ENCODE measurements at places on chromosomes 7 and 10.

GRCh38 chr7:14332155-14332554 is 342.7 kb upstream of the ETV1 start:
- no peak for DNase-seq

DNA sequence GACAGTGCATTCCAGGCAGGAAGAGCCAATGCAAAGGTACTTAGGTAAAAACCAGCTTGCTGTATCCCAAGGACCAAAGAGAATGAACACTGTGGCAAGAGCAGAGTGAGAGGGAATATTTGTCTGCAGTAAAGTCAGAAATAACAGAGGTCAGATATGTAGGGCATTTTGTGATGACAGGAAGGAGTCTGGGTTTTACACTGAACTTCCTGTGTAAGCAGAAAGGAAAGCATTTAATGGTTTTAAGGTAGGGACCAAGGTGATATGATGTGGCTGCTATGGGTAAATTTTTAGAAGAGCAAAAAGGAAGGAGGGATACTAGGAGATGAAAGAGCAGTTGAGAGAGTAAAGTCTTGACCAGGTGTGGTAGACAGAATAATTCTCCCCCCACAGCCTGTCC is 10.1 kb downstream of the ABCB1 start:
- DNase-seq, result no peak

DNA sequence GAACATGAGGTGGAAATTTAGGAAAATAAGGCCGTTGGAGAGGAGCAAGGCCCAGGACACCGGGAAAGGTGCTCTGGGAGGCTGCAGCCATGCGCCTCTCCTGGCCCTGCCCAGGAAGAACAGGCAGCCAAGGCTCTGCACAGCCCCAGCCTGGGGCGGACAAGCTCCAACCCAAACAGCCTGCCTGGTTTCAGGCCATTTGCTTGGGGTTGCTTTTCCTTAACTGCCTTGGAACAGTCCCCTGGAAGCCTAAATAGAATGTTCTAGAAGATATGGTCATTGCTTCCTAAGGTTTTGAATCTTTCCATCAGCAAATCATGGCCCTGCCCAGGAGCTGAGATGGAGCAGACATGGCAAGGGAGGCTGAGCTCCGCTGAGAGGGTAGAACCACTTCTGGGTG is 11.0 kb downstream of the VSTM4 start:
- no peak for DNase-seq

DNA sequence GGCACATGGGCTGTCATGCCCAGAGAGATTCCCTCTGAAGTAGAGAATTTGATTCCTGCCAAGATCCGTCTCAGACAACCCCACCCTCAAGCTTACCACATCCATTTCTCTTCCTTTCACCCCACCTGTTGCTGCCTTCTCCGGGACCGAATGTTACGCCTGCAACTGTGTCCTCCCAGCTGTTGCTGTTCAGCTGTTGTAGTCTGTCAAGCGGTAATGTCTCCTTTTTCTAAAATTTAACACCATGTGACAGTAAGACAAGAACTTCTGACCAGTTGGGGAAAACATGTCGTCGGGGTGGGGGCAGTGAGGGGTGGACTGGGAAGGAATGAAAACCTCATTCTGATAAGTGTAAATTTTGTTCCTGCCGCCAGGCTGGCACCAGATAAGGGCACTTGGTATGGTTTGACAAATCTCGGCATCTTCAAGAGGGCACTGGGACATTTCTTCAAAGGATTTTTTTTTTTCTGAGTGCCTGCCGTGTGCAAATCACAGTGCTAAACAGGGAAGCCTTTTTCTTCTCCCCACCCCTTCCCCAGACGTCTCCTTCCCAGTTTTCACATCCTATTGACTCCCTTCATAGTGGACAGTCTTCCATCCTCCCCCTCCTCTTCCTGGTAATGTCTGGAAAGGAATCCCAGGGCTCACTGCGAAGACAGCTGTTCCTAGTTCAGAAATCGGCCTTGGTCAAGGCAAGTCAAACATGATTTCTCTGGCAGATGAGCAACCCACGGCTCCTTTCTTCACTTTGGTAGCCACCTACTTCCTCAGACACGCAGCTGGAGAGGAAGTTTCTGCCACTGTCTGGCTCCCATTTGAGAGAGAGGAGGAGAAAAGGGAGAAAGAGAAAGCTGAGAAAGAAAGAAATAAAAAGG is 5.0 kb upstream of the CELF2 start:
- DNase-seq, result no peak

GRCh38 chr7:44080686-44081265 is 1.6 kb downstream of the POLM start:
- DNase-seq, result no peak

DNA sequence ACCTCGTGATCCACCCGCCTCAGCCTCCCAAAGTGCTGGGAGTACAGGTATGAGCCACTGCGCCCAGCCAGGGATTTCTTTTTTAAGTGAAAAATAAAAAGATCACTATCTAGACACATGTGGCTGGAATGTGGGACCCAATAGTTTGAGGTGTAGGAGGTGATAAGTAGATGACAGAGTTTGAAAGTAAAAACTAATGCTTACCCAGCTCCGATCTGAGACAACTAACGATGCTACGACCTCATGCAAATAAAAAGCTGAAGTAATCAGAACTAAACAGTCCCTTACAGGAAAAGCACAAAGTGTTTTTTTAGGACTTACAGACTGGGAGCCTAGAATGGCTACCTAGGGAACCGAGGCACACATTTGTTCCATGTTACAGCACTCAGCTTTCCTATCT is 23.0 kb downstream of the PCGF6 start:
- DNase-seq, result no peak

DNA sequence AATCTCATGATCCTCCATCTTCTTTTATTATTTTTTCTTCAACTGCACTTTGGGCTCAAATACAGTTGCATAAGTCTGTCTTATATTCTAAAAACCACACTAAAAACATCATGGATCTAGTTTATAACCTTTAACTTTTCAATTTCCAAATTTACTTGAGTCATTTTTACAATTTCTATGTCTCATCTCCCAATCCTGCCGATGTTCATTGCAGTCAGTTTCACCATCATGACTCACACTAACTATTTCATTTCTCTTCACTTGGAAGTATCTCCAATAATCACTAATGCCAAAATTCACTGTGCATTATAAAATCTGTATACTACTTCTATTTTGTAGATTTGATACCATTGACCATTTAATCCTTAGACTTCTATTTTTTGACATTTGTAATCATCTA is 806.9 kb upstream of the SORCS1 start:
- no peak for DNase-seq

DNA sequence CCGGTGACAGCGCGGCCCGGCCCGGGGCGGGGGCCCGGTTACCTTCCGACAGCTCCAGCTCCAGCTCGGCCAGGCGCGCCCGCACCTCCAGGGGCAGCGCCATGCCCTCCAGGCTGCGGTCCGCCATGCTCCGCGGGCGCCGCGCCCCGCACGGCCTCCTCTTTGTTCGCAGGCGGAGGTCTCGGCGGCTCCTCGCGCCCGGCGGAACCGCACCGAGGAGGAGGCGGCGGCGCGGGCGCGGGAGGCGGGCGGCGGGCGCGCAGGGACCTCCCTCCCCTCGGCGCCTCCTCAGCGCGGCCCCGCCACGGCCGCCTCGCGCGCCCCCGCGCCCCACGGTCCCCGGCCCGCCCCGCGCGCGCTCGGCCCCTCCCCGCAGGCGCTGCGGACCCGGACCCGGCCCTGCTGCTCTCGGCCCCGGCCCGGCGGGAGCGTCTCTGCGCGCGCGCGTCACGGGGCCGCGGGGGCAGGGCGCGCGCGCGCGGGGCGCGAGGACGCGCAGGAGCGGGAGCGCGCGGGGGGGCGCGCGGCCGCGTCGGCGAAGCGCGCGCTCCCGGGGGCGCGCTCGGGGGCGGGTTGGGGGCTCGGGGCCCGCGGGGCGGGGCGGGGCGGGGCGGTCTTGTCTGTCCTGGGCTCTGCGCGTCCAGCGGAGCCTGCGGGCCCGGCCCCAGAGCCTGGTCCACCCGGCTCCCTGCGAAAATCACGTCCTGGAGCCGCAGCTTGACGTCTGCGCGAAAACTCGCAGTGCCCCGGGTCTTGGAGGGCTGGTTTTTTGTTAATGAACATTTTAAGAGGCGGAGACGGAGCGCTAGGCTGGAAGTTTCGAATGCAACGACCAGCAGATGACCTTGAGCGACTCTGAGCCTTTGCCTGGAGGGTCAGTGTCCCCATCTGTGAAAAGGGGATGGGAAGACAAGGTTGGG is at the start of gene DIP2C:
TSS of gene DIP2C (minus strand) at position 217 of the 920 bp plus-strand sequence. CDS start at position 127, 90 bp downstream.
- no peak for DNase-seq

DNA sequence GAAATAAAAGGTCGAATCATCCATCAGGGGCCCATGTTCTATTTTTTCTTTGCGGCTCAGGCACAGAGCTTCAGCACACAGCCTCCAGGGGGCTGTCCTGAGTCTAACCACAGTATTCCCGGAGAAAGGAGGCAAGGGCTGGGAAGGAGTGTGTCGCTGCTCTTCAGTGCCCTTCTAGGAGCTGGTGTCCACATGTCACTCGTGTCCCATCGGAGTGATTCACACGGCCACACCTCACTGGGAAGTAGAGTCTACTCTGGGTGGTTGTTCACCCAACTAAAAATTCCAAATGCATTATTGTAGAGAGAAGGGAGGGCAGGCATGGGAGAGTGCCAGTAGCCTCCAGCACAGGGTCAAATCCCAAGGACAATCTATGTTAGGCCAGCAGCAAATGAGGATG is 114.8 kb upstream of the LANCL2 start:
- DNase-seq, result no peak

- DNase-seq, result no peak
Observed at GRCh38 chr10:119306986-119307392, 99.6 kb downstream of the GRK5 start.

DNA sequence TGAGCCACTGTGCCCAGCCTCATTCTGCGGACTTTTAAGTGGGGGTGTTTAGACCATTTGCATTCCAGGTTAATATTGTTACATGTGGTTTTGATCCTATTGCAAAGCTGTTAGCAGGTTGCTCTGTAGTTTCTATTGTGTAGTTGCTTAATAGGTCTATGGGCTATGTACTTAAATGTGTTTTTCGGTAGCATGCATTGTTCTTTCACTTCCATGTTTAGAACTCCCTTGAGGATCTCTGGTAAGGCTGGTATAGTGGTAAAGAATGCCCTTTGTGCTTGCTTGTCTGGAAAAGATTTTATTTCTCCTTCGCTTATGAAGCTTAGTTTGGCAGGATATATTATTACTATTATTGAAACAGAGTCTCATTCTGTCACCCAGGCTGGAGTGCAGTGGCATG is 13.4 kb upstream of the LRRD1 start:
- DNase-seq, result no peak

DNA sequence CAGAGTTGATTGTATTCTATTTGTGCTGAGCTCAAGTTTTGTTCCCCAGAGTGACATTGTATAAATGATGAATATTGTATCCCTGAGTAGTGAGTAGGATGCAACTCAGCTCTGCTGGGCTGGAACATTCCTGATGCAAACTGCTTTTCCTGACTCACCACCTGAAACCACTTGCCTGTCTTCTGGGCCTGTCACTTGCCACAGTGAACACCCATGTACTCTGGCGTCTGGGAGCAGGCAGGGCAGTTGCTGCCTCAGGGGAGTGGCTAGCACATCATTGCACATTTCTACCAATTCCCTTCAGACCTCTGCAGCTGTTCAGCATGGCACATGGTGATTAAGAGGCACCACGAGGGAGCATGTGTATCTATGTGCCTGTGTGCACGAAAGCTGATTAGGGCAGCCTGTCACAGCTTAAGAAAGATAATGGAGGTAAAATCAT is 157.3 kb downstream of the SND1 start:
- no peak for DNase-seq

- no peak for DNase-seq
Observed at GRCh38 chr7:126806614-126807013, 446.1 kb downstream of the GRM8 start.

GRCh38 chr7:29434380-29434768 is 129.3 kb upstream of the PRR15 start:
- DNase-seq, result no peak

DNA sequence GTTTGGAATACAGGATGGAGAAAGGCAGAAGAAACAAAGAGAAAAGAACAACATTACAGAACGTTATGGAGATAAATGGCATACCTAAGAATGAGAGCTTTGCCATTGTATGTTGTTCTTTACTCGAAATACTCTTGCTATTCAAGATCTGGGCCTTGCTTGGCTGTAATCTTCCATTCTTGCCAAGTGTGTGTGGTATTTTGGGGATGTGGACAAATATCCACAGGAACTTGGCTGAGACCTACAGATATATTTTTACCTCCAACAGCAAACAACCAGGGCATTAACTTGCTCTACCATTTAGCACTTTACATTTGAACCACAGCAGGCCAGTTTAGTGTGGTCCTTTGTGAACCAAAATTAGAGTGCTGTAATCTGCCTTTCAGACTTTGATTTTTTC is 76.3 kb downstream of the DKK1 start:
- DNase-seq, result no peak

DNA sequence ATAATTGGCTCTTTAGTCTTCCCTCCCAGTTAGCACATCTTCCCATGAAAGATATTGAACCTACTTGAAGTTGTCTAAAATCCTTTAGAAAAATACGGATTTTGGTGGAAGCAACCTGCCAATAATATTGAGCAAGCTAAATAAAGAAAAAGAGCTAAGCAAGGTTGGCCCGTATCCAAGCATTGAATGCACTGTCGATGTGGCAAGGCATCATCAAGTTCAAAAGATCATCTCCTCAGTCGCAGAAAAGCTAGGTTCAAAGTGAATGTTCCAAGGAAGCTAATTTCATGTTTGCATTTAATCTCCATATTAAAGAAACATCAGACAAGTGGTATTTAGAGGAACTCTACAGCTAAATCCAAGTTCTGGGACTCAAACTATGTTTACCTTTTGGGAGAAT is 206.0 kb downstream of the MTERF1 start:
- no peak for DNase-seq

DNA sequence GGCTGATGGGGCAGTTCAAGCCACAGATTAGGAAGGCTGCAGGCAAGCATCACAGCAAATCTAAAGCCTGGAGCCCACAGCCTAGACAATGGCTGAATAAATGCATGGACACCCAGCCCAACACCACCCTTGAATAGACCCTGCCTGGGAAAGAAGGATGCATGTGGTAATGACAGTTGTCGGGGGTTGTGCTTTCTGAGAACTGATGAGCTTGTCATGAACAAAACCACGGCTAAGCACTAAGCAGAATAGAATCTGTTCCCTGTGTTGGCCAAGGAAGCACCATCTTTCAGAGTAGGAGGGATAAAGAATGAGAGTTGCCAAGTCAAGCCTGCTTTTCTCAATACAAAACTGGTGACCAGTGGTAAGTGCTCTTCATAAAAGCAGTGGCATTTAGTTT is 66.1 kb upstream of the JCAD start:
- DNase-seq, result no peak

GRCh38 chr10:114767101-114767985 is 54.2 kb upstream of the FHIP2A start:
- DNase-seq, result no peak
